Sigmoid colon (tissue), 7 donors: ENCODE measurements at places on chromosomes 3 and 15. TPM values are rescaled to one million over a fixed set of nuclear protein-coding genes. Genes with fewer than 3 reads are reported as not detected.

The TJP1 gene
- total RNA-seq: 92.7 TPM

The TNNC1 gene
- not detected for total RNA-seq

The MYD88 gene
- 31.6 TPM for total RNA-seq

The LSAMP gene
- 47.1 TPM for total RNA-seq

The GUCA1C gene
- total RNA-seq: not detected

GRCh38 chr15:73691396-73691795, 7.2 kb downstream of the CD276 start:
- no peaks in the 10 kb centered on the region for H3K27me3 ChIP-seq
- no peaks in the 10 kb centered on the region for H3K36me3 ChIP-seq
- H3K27ac ChIP-seq: peak overlapping the region; percentile 50
- H3K4me1 ChIP-seq: peaks cover 64% of the 10 kb centered on the region
- H3K4me3 ChIP-seq: no peak overlapping the region
- DNase-seq: peak; percentile 74

- H3K36me3 ChIP-seq: no peaks in the 10 kb centered on the region
- peak overlapping the region; percentile 81 for H3K4me3 ChIP-seq
- no peaks in the 10 kb centered on the region for H3K4me1 ChIP-seq
These were observed 1.6 kb downstream of the RAB8B start for GRCh38 chr15:63190769-63191649.

DNA sequence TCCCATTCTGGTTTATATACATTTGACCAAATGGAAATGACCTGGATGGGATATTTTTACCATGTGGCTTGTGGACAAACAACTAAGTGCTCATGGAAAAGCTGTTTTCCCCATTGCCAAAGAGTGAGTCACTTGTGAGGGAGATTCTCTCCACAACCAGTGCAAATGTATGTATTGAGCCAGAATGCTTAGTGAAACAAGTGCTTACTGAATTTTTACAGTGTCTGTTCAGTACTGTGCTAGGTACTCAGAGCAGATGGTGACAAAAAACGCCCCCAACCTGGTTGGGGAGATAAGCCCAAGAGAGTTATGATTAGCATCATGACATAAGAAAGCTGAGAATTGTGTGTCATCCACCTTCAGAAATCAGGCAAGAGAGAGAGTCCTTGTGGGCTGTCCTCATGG, 2.3 kb downstream of the CHP1 start:
- H3K27me3 ChIP-seq: no peaks in the 10 kb centered on the region
- H3K4me1 ChIP-seq: peaks cover 32% of the 10 kb centered on the region
- no peak overlapping the region for H3K4me3 ChIP-seq
- H3K27ac ChIP-seq: no peak overlapping the region

DNA sequence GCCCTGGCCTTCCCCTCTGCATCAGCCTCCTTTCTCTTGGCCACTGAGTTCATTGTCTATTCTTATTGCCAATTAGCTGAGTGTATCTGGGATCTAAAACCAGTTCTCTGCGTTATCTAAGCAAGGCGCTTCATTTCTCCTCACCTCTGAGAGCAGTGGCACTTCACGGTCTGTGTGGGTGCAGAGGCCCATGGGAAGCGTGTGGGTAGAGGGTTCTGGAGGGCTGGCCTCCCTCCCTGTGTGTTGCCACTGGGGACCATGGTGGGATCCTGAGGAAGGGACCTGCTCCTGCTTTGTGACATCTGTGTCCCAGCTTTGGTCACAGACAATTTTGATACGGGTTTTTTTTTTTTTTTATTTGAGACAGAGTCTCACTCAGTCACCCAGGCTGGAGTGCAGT, 32.7 kb downstream of the EDEM1 start:
- H3K27me3 ChIP-seq: no peaks in the 10 kb centered on the region
- no peak overlapping the region for H3K27ac ChIP-seq
- DNase-seq: no peak
- H3K4me3 ChIP-seq: no peak overlapping the region
- peaks cover 11% of the 10 kb centered on the region for H3K4me1 ChIP-seq
- H3K36me3 ChIP-seq: no peaks in the 10 kb centered on the region

- no peak for DNase-seq
- H3K36me3 ChIP-seq: no peaks in the 10 kb centered on the region
- no peaks in the 10 kb centered on the region for H3K27me3 ChIP-seq
- no peak overlapping the region for H3K27ac ChIP-seq
These were observed 181.4 kb upstream of the BCL6 start for GRCh38 chr3:187926620-187927019.

DNA sequence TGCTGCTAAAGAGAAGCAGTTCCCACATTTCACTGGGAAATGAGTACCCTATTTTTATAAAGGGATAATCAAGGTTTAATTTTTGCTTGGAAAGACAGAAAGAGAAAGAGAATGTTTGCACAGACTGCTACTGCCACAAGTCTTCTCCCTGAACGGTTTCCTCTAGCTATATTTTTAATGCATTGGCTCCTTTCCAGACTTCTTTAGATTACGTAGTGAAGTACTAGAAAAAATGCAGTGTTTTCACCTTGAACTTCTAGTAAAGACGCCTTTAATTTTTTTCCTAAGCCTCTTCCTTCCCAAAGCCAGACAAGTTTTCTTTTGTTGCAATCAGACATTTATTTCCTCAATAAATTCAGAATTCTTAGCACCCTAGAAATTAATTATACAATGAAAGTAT, 248.3 kb upstream of the CCDC54 start:
- H3K36me3 ChIP-seq: no peaks in the 10 kb centered on the region
- H3K4me3 ChIP-seq: no peak overlapping the region
- no peak for DNase-seq

DNA sequence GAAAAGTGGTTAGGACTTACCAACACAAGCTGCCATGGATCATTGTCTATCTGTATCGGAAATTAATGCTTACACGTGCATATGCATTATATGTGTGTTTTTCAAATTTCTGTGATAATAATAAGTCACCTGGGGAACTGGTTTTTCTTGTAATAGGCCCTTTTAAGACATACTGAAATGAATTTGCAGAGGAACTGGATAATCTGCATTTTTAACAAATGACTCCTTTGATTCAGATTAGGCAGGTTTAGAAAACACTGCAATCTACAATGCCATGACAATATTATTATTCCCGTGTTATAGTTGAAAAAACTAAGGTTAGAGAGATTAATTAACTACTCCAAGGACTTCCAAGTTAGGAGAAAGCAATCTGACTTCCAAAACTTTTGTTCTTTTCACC, 23.4 kb downstream of the STRIT1 start:
- no peak overlapping the region for H3K27ac ChIP-seq
- no peaks in the 10 kb centered on the region for H3K27me3 ChIP-seq
- no peak for DNase-seq
- no peaks in the 10 kb centered on the region for H3K36me3 ChIP-seq
- no peak overlapping the region for H3K4me3 ChIP-seq
- H3K4me1 ChIP-seq: no peaks in the 10 kb centered on the region

DNA sequence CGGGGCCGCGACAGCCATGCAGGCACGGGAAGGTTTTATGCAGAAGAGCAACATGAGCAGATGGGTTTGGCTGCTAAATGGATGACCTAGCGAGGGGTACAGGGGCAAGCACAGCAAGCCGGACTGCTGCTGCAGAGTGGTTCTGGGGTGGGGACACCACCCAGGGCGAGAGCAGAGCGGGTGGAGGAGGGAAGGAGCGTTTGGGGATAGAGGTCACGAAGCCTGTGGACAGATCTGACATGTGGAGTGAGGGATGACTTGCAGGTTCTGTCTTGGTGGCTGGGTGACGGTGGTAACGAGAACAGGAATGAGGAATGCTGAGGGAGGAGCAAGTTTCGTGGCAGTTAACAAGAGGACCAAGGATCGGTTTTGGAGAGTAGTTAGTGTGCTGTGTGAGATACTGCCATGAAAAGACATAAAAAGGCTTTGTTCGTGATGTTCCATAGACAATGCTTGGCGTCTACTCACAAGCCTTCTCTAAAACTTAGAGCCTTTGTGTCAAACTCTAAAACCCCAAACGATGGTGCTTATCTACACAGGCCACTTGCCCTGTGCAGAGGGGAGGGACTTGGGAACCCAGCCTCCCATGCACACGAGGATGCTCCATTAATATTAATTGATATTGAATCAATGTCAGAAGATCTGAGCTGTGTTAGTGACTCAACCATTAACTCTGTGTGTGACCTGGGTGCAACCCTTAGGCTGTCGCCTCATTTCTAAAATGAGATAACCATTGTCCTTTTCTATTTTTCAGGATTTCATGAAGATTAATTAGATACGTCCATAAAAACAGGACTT, 132.7 kb upstream of the SLC2A2 start:
- no peak overlapping the region for H3K4me3 ChIP-seq
- no peaks in the 10 kb centered on the region for H3K27me3 ChIP-seq
- no peak overlapping the region for H3K27ac ChIP-seq
- H3K4me1 ChIP-seq: no peaks in the 10 kb centered on the region
